ENCODE measurements at places on chromosomes 16 and 17. TPM values are rescaled to one million over a fixed set of nuclear protein-coding genes. Genes with fewer than 3 reads are reported as not detected.

DNA sequence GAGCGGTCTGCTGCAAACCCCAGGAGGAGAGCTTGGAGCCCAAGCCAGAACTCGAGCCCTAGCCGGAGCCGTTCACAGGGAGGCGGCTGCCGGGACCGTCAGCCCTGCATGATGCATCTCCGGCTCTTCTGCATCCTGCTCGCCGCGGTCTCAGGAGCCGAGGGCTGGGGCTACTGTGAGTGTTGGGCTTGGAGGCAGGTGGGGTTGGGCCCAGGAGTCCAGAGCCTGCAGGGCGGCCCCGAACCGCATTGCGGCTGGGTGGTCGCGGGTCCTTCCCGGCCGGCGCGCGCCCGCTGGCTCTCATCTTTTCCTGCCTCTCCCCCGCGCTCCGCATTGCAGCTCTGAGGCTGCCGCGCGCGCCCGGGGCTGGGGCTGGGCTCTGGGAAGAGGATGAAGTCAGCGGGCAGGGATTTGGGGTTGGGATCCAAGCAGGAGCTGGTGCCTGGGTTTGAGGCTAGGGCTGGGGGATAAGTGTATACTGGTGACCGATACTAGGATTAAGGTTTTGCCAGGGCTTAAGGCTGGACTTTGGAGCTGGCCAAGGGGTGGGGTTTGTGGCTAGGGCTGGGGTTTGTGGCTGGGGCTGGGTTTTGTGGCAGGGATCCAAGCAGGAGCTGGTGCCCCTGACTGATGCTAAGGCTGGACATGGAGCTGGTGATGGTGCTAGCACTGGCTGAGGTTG, 532 bp downstream of the CNTNAP1 start:
- DNase-seq, result peak; percentile 79

GRCh38 chr17:67136191-67137025, 92.1 kb downstream of the CACNG1 start:
- no peak for DNase-seq

- DNase-seq, result peak; percentile 74
Measured at GRCh38 chr17:39548494-39549225, 59.1 kb downstream of the NEUROD2 start.

DNA sequence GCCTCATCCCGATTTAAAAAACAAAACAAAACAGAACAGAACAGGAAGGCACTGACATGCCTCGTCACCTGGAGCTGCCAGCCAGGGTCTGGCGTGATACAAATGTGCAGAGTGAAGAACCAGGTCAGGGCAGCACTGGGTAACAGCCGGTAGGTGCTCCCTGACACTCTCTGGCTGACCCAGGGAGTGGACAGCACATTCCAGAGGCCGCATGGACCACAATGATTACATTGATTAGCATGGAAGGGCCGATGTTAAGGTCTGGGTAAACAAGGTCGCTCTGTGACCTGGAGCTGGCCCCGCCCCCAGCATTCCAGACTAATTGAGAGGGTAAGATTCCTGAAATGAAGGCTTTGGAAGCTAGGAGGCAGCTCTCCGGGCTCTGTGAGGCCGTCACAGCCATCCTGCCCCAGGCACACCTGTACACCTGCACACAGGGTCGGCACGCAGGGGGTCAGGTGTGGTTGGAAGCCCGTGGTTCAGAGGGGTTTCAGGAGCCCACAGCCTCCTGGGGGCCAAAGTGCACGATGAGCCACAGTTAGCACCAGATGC, 21.4 kb downstream of the PIEZO1 start:
- no peak for DNase-seq

Gene KRT15
- total RNA-seq, result 0.31 TPM

GRCh38 chr17:30788918-30789317, 35.6 kb downstream of the CRLF3 start:
- no peak for DNase-seq

Measured in muscle of leg (tissue), 16 donors.